ENCODE measurements at places on chromosomes 16 and 17.

DNA sequence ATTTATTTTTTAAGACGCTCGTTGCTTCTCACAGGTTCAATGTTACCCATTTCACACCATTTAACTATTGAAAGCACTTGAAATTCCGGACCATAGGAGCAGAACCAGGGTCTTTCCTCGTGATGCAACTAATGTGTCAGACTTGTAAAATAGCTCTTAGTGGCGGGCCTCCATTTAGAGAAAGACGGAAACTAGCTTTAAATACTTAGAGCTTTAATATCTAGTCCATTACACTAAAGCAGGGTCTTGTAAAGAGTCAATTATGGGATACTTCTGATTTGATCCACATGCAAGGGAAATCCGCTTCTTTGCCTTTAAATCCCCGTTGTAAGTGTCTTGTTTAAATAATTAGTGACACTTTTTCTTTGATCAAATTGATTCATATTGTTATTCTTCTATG is 56.6 kb downstream of the NACA2 start:
- DNase-seq = no peak

- DNase-seq = no peak
Measured at GRCh38 chr17:44575403-44575802, 18.1 kb downstream of the FZD2 start.

DNA sequence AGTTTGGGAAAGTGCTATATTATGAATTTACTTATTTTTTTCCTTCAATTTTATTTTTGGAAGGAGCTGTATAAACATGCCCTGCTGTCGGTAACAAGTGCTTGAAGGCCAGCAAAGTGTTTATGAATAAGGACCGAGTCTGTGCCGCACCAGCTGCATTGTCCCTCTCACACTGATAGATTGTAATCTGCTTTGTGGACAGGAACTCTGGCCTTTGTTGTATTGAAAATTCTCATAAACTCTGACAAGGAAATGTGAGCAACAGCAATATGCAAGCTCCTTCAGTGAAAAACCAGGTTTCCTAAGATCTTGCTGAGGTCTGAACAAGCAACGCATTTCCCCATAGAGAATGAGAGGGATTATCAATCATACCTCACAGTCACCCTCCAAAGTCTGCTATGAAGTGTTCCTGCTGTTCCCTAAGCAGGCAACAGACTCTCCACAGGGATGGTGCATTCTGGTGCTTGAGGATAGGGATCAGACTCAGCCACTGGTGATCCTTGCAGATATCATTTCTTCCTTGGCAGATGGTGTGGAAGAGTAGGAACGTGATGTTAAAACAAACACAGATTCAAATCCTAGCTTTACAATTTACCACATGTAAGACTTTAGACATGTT is 109.6 kb downstream of the KCNJ2 start:
- DNase-seq = no peak

GRCh38 chr16:66587881-66588600 is 8.8 kb downstream of the CMTM2 start:
- DNase-seq = no peak

GRCh38 chr17:44738214-44738906 is 20.4 kb upstream of the ADAM11 start:
- no peak for DNase-seq

DNA sequence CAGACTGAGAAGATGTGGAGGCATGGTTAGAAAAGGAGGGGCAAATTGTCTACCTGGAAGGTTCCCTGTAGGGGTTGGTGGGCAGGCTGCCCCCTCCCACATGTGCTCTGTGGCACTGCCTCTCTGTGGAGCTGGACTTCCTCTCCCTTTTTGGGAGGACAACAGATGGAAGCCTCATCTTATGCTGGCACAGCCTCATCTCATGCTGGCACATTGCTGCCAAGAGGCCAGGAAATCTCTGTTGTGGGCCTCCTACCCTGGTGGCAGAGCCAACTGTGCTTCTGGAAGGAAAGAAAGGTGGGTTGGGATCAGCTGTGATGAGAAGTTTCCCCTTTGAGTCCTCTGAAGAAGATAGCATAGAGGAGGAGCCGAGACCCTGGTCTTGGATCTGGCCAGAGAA is 19.7 kb upstream of the BRD7 start:
- no peak for DNase-seq

Data from amygdala (tissue), 56 donors.